Spinal cord (tissue), 10 donors: ENCODE measurements at places on chromosomes 1 and 21.

GRCh38 chr1:181503171-181503810 is 20.0 kb downstream of the CACNA1E start:
- peak; percentile 69 for DNase-seq

GRCh38 chr1:87950369-87950768 is 621.7 kb downstream of the LMO4 start:
- peak; percentile 33 for DNase-seq

DNA sequence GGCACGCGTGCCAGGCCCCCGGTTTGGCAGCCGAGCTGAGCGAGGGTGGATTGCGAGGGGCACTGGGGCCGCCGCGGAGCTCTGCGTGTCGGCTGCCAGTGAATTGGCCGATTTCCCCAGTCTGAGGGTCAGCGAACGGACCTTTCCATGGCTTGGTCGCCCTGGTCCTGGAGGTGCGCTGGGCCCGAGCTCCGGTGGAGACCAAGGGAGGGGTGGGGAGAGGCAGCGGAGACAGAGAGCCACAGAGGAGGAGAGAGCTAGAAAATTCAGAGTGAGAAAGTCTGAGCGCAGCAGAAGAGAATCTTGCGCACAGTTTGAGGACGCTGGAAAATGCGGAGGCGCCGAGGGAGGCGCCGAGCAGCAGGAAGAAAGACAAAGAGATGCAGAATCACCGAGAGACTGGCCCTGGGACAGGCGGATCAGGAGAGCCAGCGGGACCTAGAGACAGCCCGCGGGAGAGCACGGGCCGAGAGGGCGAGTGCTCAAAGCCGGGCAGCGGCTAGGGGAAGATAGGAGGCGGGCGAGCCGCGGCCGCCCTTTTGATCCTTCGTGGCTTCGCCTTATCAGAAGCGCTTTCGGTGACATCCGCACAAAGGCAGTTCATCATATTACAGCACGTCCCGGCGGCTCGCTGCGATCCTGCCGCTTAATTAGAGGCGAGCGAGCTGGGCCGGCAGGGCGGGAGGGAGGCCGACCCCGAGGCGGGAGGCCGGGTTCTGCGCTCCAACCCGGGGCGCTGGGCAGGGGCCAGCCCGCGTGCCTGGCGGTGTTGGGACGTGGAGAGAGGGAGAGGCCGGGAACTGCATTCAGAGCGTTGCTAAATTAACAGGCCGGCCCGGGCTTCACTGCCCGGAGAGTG is 12.7 kb downstream of the PAX7 start:
- DNase-seq: no peak

- DNase-seq: no peak
Observed at GRCh38 chr1:202046227-202046626, 35.8 kb downstream of the ELF3 start.

DNA sequence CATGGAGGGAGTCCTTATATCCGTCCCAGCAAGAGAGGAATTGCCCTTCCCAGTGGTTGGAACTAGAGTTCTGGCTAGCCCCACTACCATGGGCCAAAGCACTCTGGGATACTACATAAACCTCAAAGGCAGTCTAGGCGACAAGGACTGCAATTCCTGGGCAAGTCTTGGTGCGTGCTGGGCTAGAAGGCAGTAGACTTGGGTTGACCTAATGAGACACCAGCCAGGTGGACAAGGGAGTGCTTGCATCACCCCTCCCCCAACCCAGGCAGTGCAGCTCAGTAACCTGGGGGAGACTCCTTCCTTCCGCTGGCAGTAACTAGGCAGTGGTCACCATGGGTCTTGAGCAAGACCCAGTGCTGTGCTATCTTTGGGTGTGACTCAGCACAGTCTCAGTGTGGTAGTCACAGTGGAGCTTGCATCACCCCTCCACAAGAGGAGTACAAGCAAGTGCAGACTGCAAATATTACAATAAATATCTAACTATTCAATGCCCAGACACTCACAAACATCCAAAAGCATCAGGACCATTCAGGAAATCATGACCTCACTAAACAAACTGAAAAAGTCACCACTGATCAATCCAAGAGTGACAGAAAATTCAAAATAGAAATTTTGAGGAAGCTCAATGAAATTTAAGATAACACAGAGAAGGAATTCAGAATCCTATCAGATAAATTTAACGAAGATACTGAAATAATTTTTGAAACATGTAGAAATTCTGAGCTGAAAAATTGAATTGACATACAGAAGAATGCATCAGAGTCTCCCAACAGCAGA is 84.7 kb upstream of the LYPLAL1 start:
- no peak for DNase-seq

GRCh38 chr1:11026052-11026451 is 13.6 kb downstream of the TARDBP start:
- no peak for DNase-seq

DNA sequence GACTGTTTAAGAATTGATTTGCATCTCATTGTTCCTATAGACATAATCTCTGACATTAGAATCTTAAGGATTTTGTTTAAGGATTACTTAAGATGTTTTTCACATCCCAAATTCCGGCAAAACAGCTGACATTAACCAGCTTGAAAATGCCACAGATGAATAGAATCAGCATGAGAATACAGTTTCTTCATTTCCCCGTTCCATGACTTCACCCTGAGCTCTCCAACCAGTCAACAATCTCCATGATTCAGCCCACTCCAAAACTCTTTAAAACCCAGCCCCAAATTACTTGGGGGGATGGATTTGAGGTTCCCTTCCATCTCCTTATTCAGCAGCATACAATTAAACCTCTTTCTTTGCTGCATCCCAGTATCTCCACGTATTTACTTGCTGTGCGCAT is 201.0 kb downstream of the LYPLAL1 start:
- no peak for DNase-seq

- DNase-seq: no peak
Observed at GRCh38 chr1:28927648-28928313, 13.4 kb downstream of the EPB41 start.

GRCh38 chr1:169240449-169241232 is 127.0 kb downstream of the NME7 start:
- DNase-seq: no peak

DNA sequence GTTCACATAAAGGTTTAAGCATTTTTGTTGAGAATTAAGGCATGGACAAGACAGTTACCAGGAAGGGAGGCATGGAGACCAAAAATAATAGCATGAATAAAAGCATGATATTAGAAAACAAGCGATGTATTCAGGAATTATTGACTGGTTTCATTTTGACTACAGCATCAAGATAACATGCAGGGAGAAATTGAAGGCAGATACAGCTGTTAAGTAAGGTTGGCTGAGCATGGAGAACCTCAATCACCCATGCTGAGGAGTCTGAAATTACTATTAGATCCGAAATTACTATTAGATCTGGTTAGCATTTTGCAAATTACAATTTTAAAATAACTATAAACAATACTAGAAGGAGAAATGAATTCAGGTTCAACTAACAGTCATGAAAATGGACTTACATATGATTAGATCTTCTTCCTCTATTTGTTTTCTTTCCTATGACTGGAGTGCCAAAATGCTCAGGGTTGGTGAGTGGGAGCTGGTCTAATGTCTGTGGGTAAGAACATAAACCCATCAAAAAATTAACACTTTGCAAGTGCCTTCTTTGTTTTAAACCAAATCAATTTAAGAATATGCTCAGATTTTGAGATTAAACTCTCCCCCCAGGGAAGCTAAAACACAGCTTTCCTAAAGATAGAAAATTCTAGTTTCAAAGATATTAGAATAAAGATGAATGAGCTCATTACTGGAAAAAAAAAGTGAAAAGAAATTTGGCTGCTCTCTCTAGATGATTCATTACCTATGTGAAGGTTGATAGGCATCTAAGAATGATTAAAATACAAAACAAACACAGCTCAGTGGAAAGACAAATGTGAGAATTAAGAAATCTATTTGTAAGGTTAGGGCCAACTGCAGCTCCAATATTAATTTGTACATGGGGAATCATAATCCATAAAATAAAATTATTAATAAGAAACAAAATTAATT is 81.7 kb downstream of the ARID4B start:
- no peak for DNase-seq

- peak; percentile 30 for DNase-seq
Observed at GRCh38 chr1:67134695-67135094, at the start of gene C1orf141. Gene C1orf141 (minus strand): TSS chr1:67134970. CDS start chr1:67127240, 7,730 bp downstream.

DNA sequence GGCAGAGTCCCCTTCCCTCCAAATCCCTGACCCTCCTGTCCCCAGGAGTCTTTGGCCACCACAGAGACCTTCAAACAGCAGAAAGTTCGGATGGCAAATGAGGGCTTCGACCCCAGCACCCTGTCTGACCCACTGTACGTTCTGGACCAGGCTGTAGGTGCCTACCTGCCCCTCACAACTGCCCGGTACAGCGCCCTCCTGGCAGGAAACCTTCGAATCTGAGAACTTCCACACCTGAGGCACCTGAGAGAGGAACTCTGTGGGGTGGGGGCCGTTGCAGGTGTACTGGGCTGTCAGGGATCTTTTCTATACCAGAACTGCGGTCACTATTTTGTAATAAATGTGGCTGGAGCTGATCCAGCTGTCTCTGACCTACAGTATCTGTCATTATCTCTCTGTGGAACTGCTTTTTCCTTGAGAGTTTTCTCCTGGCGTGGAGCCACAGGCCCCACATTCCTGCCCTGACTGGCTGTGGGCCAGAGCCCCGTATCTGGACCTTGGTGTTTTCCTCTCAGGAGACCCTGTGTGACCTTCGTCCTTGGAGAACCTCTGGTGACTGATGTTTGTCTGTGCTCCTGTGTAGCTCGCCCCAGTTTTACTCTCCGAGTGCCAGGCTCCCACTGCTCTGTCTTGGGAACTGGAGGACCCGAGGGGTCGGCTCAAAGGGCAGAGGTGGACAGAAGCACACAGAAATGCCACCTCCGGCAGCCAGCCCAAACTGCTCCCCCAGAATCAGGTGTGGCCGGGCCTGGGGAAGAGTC is 4.8 kb downstream of the SLC27A3 start:
- no peak for DNase-seq

DNA sequence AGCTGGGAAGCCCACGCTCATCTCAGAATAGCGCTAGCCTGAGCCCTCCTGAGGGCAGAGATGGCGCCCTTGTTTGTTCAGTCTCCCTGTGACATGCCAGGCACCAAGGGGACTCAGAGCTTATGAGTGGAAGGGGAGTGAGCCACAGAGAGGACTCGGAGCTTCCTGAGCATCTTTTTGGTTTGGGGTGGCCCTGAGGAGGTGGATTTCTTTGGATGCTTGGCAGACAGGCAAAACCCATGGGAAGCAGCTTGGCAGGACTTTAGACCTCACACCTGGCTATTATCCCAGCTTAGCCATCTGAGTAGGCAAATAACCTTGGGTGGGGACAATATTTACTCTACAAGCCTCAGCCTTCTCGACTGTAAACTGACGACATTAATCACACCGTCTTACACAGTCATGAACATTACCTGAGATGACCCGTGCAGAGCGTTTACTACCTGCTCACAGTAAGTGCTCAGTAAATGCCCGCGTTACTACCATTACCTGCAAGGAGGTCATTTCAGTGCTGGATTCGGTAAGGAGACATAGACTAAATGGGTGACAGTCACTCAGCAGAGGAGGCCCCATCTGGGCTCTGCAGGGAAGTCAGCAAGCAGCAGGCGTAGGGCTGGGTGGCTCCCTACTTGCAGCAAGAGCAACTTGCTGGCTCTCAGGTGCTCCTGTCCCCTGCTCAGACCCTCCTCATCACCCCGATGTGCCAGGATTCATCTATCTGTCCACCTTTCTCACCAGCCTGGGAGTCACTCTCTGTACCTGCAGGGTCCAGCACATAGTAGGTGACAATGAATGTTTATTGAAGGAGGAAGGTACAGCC is 54.9 kb downstream of the KLHDC7A start:
- no peak for DNase-seq

- no peak for DNase-seq
Observed at GRCh38 chr1:7616953-7617352, 154.1 kb upstream of the VAMP3 start.

DNA sequence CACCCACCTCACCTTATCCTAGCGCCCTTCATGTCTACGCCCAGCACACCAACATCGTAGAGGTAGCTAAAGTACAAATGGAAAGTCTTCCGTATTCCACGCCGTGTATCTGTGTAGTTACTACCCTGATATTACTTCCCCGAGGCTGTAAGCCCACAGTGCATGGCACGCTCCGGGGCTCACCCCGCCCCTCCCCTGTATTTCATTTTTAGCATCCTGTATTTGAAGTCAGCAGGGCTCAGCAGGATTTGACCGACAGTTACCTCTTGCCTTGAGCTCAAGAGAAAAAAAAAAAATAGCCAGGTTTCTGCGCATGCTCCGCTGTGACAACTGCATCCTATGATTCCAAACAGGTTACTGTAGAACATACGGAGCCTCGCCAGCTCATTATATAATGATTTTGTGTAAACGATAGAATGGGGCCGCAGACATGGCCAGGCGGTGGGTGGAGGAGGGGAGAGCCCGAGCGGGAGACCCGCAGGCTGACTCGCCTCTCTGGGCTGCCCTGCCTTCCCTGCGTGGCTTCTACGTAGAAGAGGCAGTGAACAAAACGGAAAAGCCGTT is 1.3 kb downstream of the ABCG1 start:
- peak; percentile 73 for DNase-seq

- no peak for DNase-seq
Observed at GRCh38 chr1:41902159-41902577, 16.6 kb downstream of the HIVEP3 start.

DNA sequence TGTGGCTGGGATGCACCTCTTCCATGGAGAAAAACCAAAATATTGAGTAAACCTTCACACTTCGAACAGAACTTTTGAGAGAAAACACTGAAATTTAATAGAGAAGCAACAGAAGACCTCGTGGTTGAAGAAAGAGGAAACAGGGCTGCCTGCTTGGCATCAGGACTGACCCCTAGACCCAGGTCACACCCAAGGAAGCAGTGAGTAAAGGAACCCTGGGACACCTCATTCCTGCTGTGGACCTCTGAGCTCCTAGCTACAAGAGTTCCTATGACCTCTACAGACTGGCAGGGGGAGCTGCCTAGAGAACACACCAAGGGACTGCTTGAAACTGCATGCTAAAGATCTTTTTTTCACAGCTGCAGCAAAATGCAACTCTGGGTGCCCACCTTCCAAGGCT is 67.8 kb downstream of the FASLG start:
- DNase-seq: no peak

- DNase-seq: no peak
Observed at GRCh38 chr1:5917591-5918274, 74.5 kb downstream of the NPHP4 start.
